Aorta (tissue), 5 donors: ENCODE measurements at places on chromosomes 11 and 22. TPM values are rescaled to one million over a fixed set of nuclear protein-coding genes. Genes with fewer than 3 reads are reported as not detected.

CALCB gene
- total RNA-seq = 0.16 TPM

CRYAB gene
- 2,347 TPM for total RNA-seq

CREB3L1 gene
- total RNA-seq = 18.4 TPM

KCNQ1 gene
- 11.5 TPM for total RNA-seq

DNA sequence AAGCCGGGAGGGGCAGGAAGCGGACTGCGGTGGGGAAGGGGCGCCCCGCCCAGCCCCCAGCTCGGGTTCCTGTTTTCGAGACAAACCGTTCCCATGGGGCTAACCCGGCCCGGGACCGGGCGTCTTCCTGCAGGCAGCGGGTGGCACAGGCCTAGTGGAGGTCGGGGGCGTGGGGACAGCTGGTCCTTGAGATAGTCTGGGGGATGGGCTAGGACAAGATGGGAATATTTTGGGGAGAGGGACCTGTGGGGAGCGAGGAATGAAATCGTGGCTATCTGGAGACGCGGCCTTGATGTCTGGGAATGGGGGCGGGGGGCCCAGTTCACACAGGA is 1.2 kb upstream of the RASGRP2 start:
- peak; percentile 91 for DNase-seq
- H3K36me3 ChIP-seq = no peaks in the 10 kb centered on the region
- peak overlapping the region; percentile 88 for H3K27ac ChIP-seq
- peak overlapping the region; percentile 91 for H3K4me3 ChIP-seq

DNA sequence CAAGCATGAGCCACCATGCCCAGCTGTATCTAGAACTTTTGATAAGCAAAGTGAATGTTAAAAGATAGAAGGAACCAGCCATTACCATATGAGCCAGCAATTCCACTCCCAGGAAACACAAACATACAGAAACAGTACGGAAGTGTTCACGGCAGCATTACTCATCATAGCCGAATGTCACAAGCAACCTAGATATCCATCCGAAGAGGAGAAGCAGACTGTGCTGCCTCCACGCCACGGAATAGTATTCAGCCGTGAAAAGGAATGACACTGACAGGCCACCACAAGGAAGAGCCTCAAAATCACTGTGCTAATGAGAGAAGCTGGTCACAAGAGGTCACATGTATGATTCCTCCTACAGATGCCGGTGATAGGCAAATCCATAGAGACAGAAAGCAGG is 17.6 kb upstream of the MGAT3 start:
- H3K36me3 ChIP-seq = no peaks in the 10 kb centered on the region
- peaks cover 1% of the 10 kb centered on the region for H3K4me1 ChIP-seq
- no peaks in the 10 kb centered on the region for H3K27me3 ChIP-seq
- H3K27ac ChIP-seq = no peak overlapping the region

DNA sequence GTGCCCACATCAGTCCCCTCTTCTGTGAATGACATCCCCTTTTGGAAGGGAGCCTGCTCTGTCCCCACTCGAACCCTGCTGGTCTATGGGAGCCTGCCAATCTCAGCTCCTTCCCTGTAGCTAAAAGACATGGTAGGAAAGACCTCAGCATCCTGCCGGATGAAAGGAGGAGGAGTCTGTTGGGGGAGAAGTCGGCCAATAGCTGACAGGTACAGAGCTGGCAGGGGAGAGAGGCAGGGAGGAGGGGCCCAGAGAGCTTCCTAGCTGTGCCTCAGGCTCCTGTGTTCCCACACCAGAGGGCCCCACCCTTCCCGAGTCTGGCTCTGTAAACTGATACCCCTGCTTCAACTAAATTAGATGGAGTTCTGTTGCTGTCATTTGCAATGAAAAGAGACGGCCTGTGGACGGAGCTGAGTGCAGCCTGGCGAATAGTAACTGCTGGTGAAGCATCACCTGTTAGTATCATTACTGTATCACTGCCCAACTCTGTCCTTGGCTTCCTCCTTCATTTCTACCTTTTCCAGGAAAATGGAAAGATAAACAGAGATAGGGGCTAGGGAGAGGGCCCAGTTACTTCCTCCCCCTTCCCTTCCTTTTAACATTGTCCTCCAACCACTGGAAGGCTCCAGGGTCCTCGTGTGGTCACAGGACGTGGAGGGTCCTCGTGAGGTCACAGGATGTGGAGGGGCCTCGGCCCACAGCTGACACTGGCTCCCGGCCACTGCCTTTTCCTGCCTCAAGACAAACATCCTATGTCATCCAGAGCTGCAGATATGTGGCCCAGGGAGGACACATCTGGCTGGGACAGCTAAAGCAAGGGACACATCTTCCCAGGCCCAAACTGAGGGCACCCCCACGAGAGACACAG is 15.1 kb downstream of the FXYD6 start:
- no peaks in the 10 kb centered on the region for H3K27me3 ChIP-seq
- H3K27ac ChIP-seq = no peak overlapping the region
- no peak overlapping the region for H3K4me3 ChIP-seq
- H3K4me1 ChIP-seq = no peaks in the 10 kb centered on the region

GRCh38 chr11:31810779-31811647 is at the start of gene PAX6:
Gene PAX6, minus strand, starts transcription at chr11:31811322. Its CDS starts 4,911 bp downstream, at chr11:31806411.
- H3K4me3 ChIP-seq = peak within 1 kb of the TSS; percentile 28
- no peak within 1 kb of the TSS for H3K27ac ChIP-seq
- H3K27me3 ChIP-seq = no peaks in the 10 kb centered on the region
- no peaks in the 10 kb centered on the region for H3K4me1 ChIP-seq
- no peaks in the 10 kb centered on the region for H3K36me3 ChIP-seq
- peak; percentile 69 for DNase-seq
